ENCODE measurements at places on chromosomes 3 and 15. TPM values are rescaled to one million over a fixed set of nuclear protein-coding genes. Genes with fewer than 3 reads are reported as not detected.

TUSC7 gene
- not detected for total RNA-seq

SLC27A2 gene
- total RNA-seq, result not detected

SAMMSON gene
- total RNA-seq, result not detected

NOX5 gene
- total RNA-seq, result under 0.01 TPM

THAP10 gene
- 1.1 TPM for total RNA-seq
